ENCODE measurements at places on chromosomes 6 and 20.

GRCh38 chr20:14566505-14566904, 229.1 kb upstream of the FLRT3 start:
- DNase-seq: no peak

GRCh38 chr20:33308668-33309067, 25.7 kb downstream of the BPIFB1 start:
- DNase-seq: no peak

DNA sequence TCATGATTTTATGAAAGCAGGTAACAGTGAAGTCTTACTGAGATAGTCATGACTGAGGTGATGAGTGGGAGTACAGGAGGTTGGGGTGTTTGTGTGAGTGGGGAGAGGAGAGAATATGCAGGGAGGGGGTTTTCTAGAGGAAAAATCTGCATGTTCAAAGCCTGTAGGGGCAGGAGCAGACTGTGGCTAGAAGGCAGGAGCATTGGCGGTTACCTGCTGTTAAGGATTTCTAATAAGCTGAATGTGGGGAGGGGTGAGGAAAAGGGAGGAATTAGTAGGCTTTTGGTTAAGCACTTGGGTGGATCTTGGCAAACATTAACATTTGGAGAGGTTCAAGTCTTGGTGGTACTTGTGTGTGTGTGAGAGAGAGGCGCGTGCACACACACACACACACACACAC, 70.8 kb downstream of the EYA4 start:
- no peak for DNase-seq

GRCh38 chr6:17405944-17406245, 12.5 kb downstream of the CAP2 start:
- DNase-seq: no peak

DNA sequence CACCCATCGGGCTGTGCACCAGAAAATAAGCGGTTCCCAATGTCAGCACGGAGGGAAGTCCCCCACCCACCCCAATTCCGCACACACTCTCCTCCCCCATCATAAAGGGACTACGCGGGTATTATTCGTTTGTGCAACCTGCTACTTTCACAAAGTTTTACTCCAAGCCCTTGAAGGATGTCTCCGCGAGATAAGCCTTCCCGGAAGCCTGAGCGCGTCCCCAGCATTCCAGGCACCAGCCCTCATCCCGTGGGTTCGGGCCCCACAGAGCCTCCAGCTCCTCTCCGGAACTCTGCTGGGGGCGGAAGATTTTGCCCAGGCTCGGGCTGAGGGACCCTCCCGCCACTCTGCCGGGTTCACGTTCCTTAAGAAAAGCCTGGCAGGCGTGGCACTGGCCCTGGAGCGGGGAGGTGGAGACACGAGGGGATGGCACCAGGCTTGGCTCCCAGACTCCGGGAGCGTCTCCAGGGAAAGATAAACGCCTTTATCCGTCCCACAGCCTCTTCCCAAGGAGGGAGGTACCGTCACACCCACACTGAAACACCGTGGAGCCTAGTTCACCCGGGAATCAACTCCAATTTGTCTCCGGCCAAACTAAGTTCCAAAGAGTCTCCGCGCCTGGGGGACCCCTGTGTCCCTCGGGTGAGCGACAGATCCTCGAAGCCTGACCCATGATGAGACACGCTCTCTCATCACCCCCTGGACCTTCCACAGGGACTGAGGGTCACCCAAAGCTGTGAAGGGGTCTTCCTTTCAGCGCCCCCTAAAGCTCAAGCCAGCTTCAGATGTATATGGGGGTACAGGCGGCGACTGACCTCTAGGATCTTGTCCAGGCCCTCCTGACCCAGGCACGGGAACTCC, 934 bp downstream of the KCNK5 start:
- DNase-seq: peak; percentile 35

DNA sequence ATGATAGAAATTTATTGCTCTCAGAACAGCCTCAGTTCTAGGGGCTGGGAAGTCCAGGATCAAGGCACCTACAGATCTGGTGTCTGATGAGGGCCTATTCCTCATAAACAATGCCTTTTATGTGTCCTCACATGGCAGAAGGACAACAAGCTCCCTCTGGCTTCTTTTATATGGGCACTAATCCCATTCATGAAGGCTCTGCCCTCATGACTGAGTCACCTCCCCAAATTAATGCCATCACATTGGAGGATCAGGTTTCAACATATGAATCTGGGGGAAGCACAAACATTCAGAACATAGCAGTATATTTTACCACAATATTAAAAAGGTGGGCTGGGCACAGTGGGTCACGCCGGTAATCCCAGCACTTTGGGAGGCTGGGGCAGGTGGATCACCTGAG, 58.5 kb upstream of the CCN6 start:
- no peak for DNase-seq

- DNase-seq: no peak
Observed at GRCh38 chr6:108793516-108794251, 54.5 kb upstream of the ARMC2 start.

DNA sequence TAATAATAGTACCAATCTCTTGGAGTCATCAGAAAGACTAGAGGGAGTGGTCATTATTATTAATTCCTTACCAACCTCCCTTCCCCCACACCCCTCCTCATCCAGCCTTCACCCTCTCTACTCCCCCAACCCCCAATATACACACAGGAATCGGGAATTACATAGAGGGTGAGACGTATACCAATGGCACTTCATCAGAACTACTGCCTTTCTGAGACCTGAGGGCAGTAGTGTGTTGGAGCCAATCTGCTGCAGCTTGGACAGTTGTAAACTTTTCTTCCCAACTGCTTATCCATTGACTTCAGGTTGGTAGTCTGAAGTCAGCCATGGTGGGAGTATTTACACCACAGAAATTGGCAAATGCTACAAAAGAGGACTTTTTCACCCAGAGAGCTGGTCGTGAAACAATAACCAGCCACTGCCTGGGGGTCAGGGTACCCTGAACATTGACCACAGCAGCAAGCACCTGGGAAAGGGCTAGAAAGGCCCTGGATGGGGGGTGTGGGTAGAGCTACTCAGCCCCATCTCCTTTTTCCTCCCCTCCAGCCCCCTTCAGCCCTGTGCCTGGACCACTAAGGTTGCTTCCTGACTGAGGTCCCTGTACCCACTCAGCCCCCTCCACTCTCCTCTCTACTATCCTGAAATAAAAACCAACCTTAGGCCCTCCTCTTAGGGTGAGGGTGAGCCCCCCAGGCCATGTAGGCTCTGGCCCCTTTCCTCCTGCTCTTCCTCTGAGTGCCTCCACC, 161.5 kb downstream of the MRPL14 start:
- DNase-seq: no peak

DNA sequence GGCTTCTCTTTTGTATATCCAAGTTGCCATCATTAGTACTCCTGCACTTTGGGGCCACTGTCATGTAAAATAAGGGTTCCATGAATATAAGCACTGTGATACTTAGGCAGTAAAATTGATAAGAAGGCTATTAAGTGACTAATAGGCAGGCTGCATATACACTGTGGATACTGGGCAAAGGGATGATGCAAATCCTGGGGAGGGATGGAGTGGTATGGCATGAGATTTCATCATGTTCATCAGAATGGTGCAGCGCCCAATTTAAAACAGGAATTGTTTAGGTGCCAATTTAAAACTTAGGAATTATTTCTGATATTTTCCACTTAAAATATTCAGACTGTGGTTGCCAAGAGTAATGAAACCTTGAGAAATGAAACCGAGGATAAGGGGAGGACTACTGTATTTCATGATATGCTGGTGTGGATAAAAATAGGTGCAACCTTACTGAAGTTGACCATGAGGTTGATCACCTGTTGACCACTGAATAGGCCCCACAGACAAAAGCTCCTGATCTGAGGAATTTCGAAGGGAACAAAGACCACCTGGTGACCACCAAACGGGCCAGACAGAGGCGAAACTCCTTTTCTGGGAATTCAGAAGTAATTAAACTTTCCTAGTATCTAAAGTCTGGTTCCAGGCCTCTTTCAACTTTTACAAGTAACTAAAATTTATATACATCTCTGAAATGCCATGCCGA, 4.9 kb upstream of the TRIM39 start:
- no peak for DNase-seq

- no peak for DNase-seq
Observed at GRCh38 chr6:143457563-143458359, 7.2 kb downstream of the PEX3 start.

- no peak for DNase-seq
Observed at GRCh38 chr6:133157995-133158394, 83.2 kb upstream of the EYA4 start.

- DNase-seq: no peak
Observed at GRCh38 chr6:49550492-49551077, at the start of gene C6orf141. Gene C6orf141, plus strand, starts transcription at chr6:49550668. Its CDS starts 125 bp downstream, at chr6:49550793.

- no peak for DNase-seq
Observed at GRCh38 chr20:45779011-45779915, 12.4 kb downstream of the WFDC3 start.

DNA sequence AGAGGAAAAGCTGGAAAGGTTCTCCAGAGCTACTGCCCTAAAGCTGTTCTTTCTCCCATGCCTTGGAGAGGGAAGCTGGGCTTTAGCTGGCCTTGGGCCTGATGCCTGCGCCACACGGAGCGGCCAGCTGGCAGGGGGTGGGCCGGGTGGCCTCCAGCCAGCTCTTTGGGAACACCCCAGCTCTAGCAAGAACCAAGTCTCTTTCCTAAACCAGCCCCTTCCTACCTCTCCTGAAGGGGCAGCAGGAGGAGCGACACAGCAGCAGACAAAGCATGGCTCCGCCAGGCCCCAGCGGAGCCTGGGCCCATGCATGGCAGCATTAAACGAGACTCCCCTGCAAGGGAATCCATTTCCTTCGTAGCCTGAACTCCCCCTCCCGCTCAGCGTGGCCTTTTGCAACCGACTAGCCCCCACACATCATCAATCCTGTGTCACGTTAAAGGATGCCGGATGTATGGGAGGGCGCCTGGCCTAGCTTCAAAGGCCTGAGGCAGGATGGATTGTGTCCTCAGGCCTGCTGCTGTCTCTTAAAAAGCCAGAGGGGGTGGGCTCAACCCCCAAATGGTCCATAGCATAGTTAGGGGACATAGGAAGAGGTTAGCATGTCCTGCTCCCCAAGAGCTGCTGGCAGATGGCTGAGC, 14.0 kb downstream of the MRPS18A start:
- no peak for DNase-seq

- DNase-seq: no peak
Observed at GRCh38 chr6:41451039-41451438, 95.1 kb upstream of the FOXP4 start.

DNA sequence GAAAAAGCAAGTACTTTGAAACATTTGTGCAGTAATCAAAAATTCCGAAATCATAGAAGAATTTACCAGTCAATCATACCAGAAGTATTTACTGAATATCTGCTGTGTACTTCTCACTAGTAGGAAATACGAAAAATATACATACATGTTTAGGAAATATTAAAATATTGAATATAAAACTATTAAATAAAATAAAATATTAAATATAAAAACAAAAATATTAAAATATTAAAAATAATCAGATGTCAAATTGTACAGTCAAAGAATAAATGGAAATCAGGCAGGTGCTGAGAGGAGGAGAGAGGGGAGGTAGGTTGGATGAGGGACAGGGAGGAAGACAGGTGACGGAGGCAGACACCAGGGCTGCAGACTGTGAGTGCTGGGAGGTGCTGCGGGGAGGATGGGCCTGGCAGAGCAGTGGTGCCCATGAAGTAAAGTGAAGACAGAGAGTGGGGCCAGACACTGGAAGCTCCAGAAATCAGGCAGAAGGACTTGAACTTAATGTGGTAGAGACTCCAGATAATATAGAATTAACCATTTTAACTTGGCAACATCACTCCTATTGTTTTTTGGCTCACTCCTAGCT, 55.9 kb downstream of the PRKN start:
- no peak for DNase-seq

GRCh38 chr6:40887792-40888340, 151.2 kb downstream of the UNC5CL start:
- no peak for DNase-seq

- DNase-seq: no peak
Observed at GRCh38 chr20:34986311-34987287, 30.9 kb downstream of the MYH7B start.

DNA sequence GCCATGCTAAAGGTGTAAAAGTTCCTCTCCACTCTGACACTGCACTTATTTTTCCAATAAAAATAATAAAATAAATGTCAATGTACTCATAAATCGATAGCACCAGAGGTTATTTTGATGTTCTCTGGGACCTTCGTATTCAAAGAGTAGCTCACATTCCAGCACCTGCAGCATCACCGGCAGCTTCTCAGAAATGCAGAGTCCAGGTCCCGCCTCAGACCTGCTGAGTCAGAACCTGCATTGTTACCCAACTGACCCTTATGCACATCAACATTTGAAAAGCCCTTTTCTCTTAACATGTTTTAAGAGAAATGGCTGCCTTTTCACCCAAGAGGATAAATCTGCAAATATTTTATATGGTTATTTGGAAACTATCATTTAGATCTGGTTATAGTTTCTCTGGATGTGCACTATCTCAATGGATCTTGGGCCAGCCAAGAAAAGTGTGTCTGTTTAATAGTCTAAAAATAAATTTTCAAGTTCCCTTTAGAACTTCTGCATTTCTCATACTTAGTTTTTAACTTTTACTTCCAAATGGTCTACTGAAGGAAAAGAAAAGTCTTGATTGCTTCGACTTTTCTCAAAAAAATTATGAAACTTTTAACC, 216.2 kb upstream of the PRDM1 start:
- no peak for DNase-seq

DNA sequence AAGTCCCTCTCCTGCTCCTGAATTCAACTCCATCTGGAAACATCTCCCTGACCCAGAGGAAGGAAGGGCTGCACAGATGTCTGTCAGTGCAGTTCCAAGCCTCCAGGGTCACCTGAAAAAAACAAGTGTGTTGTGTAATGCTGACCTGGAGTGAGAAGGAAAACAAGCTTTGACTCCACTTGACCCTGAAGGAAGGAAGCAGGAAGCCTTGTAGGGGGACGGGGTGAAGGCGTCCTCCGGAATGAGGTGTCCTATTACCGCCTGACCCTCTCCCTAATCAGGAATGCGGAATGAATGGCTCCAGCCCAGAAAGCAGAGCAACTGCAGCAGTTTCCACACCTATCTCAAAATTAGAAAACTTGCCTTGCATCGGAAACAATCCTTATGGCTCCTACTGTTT, 13.9 kb upstream of the ADGRF5 start:
- DNase-seq: no peak

DNA sequence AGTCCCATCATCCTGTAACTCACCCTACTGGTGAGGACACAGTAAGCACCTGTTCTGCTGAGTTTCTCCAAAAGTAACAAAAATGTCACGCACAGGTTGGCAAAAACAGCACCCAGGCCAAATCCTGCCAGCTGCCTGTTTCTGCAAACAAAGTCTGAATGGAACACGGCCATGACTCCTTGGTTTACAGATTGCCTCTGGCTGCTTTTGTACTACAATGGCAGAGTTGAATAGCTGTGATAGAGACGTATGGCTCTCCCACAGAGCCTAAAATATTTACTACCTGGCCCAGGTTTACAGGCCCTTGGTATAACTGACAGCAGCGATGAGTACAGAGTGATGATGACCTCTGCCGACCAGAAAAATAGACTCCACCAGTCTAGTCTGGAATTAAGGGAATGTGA, 52.6 kb downstream of the CNKSR3 start:
- no peak for DNase-seq

GRCh38 chr20:10897336-10897735, 223.5 kb upstream of the JAG1 start:
- DNase-seq: no peak

GRCh38 chr20:46317685-46318177, 9.4 kb upstream of the CDH22 start:
- DNase-seq: no peak
